ENCODE measurements at places on chromosomes 12 and 14. TPM values are rescaled to one million over a fixed set of nuclear protein-coding genes. Genes with fewer than 3 reads are reported as not detected.

Gene KRT75
- total RNA-seq: not detected

Gene IL31
- total RNA-seq: not detected

Gene NRL
- total RNA-seq: 1.0 TPM

Gene C12orf54
- not detected for total RNA-seq

Gene SLC6A13
- not detected for total RNA-seq

Gene MIP
- total RNA-seq: not detected

Gene NKX2-1
- 0.48 TPM for total RNA-seq

Gene EDDM3A
- total RNA-seq: not detected

Gene C12orf50
- total RNA-seq: not detected

Gene KRT71
- total RNA-seq: not detected

Gene PLXNC1
- total RNA-seq: 1.7 TPM

Gene SIX1
- total RNA-seq: 2.4 TPM

Gene ANKRD52
- total RNA-seq: 14.5 TPM

Gene KRT5
- total RNA-seq: 4.1 TPM

Gene CCDC60
- total RNA-seq: not detected

Gene TAMALIN
- total RNA-seq: 19.5 TPM

Gene RPS6KL1
- 2.1 TPM for total RNA-seq

Gene KCNJ8
- 3.2 TPM for total RNA-seq

Gene USP44
- 1.8 TPM for total RNA-seq

Gene SPTB
- total RNA-seq: not detected

Gene ZC3H10
- 3.4 TPM for total RNA-seq

Gene SLC7A8
- total RNA-seq: 4.6 TPM

Gene DNAAF2
- 5.5 TPM for total RNA-seq

Gene OVCH1
- 0.08 TPM for total RNA-seq

Gene CLEC6A
- not detected for total RNA-seq

Gene CBLN3
- total RNA-seq: 5.3 TPM

Gene PTPN6
- 1.0 TPM for total RNA-seq

Gene STAC3
- 4.5 TPM for total RNA-seq

Gene TAS2R20
- total RNA-seq: 0.65 TPM

Gene TMCC3
- 0.08 TPM for total RNA-seq

Gene CDCA4
- 33.4 TPM for total RNA-seq

Gene NTS
- not detected for total RNA-seq

Gene POTEG
- not detected for total RNA-seq

Gene KRT83
- not detected for total RNA-seq

Data from epithelial cell of alveolus of lung (primary cell).